ENCODE measurements at places on chromosomes 5 and 9.

DNA sequence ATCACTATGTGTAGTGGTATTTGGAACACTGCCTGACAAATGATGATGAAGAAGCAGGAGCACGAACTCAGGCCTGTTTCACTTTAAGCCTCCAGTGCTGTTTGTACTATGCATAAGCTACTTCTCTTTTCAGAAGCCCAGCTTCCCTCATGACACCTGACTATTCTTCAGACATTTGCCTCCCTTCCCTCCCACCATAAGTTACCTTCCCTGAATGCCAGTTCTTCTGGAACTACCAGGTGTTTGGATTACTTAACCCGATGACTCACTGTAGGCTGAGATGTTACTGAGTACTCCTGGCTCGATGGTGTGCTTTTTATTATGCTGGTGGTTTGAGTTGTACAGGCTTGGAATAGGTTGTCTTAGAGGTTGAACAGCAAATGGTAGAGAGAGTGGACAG, 180.0 kb downstream of the SPATA31D1 start:
- DNase-seq, result no peak

DNA sequence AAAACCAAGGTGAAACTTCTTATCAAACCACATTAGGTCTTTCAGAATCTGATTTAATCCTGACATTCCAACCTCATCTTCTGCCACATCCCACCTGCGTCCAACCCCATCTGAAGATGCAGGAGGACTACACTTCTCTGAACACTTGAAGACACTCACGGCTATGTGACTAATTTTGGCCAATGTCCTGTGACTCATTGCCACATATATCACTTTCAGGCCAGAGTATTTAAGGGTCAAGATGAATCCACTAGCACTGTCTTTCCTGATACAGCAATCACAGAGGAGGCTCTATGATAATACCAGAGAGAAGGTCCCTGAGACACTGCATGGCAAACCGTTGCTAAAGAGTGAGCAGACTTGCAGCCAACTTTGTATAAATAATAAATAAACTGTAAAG, 323.4 kb downstream of the NR2F1-AS1 start:
- no peak for DNase-seq

GRCh38 chr9:114989600-114990410, 59.4 kb upstream of the TNFSF8 start:
- DNase-seq, result peak; percentile 76

- DNase-seq, result no peak
Measured at GRCh38 chr5:172707285-172708182, 63.5 kb downstream of the DUSP1 start.

DNA sequence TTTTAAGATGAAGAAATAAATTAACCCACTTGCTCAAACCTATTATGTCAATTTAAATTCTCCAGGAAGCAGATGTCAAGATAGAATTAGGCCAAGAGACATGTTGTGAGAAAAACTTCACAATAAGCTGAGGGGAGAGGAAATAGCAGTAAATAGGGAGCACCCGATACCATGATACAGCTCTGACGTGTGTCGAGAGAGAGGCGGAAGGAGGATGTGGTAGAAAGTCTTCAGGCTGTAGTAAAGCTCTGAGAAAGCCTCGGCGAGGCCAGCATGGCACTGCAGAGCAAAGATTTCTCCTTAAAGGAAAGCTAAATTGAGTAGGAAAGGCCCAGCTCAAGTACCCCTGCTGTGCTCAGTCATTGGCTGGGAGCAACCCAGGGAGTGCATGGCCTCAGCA, 6.0 kb upstream of the PUM3 start:
- DNase-seq, result no peak

DNA sequence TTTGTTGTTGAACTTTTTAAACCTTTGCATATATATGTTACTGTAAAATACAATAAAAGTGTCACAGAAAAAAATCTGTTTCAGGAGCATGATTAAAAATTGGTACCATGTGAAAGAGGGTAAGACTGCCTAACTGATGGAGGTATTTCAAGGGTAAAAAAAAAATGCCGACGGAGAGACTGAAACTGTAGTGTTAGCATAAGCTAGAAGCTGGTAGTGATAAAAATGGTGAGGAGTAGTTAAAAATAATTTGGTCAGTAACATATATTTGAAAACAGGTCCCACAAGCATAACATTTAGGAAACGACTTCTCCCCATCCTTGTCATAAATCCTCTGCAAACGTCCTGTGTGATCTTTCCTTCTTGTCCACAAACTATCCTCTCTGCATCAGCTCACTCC, 64.7 kb downstream of the MEF2C start:
- DNase-seq, result no peak

DNA sequence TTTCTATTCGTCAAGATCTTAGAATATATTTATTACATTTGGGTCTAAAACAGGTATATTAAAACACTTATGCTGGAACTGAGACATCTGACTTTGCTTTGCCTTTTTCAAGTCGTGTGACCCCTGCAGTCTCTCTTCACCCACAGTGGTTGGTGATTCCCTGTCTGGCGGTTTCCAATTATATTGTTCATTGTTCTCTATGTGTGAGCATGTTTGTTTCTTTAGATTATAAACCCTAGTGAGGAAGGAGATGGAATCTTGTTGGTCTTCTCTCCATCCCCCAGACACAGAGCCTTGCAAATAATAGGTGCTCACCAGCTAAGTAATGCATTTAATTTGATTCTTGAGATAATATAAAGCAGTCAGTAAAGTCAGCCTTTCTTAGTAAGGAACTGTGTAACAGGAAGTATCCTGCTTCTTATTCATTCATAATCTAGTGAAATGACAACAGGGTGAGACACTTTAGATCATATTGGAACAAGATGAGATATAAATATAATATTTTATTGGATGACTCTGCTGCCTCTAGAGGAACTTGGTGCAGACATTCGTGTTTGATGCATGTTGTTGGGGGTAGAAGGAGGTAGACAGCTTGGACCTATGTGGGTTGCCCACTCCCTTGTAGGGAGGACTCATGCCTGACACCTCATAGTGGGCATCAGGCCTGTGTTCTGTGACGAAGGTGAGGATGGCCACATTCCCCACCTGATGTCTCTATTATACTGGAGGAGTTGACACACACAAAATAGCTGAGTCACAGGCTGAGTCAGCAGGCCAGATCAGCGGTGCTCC, 88.1 kb downstream of the FGF1 start:
- peak; percentile 45 for DNase-seq

- DNase-seq, result no peak
Measured at GRCh38 chr5:154309805-154310204, 119.3 kb downstream of the GALNT10 start.

- DNase-seq, result no peak
Measured at GRCh38 chr9:26682796-26683496, 209.7 kb downstream of the CAAP1 start.

DNA sequence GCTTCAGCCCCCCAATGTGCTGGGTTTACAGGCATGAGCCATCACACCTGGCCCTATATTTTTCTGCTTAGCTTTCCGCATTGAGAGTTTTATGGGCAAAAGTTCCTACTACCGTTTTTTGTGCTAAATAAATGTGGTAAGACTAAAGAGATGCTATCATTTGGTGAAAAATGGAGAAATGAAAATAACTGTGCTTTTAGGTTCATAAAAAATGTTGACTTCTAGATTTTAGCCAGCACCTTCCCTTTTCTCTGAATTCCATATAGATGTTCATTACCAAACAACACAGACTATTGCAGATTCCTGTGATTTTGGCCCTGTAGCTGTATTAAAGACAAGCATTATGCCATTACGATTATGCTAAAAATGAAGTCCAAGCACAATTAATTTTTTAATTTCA, 72.0 kb upstream of the CTSL start:
- DNase-seq, result no peak

- DNase-seq, result no peak
Measured at GRCh38 chr5:59390989-59391388, 502.5 kb downstream of the PDE4D start.

DNA sequence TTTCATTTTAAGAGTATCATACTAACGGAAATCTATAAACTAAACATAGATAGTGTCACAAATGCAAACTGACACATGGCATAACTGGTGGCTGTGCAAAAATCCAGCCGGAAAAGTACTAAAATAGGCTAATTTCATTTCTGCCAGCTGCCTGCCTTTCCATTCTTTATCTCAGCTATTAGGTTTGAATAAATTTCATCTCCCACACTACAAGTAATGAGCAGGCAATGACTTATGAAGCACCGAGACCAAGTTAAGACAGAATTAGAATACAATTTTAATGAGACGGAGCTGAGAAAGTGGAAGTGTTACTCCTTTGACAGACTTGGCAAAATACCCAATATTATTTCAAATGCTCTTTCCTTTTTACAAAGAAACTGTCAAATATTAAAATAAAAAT, 258.8 kb upstream of the ZNF608 start:
- no peak for DNase-seq

- DNase-seq, result no peak
Measured at GRCh38 chr5:172700365-172701290, 59.6 kb downstream of the NEURL1B start.

DNA sequence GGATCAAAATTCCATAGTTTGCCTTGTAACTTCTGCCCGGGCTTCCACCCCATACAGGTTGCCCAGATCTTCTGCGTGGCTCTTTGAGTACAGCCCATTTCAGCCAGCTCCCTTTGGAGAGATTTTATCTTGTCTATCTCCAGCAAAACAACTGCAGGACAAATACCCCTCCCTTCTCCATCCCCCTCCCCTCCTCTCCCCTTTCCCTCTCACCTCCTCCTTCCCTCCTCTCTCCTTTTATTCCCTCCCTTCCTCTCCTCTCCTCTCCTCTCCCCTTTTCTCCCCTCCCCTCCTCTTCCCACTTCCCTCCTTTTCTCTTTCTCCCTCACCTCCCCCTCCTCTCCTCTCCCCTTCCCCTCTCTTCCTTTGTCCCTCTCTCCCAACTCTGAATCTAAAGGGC, 58.2 kb downstream of the COL15A1 start:
- no peak for DNase-seq

- DNase-seq, result no peak
Measured at GRCh38 chr9:75239176-75239575, 150.9 kb downstream of the OSTF1 start.

- DNase-seq, result no peak
Measured at GRCh38 chr9:1366276-1366675, 316.1 kb downstream of the DMRT2 start.

DNA sequence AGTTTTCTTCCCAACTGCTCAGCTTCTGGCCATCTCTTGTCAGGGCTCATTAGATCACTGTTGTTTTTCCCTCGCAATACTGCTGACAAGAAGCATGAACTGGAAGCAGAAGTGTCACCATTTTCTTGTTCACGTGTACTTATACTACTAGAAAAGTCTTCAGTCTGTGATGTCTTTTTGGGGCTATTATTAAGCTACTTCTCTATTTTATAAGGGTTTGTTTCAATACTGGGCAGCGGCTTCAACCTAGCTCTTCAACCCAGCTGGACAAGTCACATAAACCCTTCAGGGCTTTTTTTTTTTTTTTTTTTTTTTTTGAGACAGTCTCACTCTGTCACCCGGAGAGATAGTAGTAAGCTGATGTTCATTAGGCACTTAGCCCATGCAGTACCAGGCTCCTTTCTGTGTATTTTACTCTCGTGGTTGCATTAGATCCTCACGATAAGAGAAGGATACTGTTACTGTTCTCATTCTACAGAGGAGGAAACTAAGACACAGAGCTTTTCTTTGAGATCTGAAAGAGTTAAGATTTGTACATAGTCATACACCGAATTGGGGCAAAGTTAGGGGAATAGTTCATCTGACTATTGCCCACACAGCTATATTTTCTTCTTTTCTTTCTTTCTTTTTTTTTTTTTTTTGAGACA, 20.5 kb downstream of the RAPGEF1 start:
- DNase-seq, result no peak

DNA sequence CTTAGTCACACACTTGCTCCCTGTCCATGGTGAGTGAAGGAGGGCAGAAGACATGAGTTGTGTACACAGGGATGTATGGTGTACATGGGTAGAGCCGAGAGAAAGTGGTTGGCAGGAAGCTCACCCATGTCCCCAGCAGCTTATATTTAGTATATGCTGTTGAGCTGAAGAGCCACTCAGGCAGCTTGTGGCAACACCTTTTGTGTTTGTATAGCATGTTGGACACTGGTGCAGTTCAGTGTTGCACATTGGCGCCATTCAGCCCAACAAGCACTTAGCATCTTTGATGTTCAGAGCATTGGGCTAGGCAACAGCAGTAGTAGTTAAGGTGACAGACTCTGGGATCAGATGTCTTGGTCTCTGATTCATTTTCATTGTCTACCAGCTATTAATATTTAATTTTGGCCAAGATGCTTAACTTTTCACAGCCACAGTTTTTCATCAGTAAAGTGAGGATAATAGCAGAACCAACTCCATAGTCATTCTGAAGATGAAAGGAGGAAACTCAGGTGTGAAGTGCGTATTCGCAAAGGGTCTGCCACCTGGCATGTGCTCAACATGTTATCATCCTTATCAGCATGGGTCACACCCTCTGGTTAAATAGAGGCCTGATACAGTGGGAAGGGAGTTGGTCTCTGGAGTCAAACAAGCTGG, 184.8 kb downstream of the NR3C1 start:
- no peak for DNase-seq

DNA sequence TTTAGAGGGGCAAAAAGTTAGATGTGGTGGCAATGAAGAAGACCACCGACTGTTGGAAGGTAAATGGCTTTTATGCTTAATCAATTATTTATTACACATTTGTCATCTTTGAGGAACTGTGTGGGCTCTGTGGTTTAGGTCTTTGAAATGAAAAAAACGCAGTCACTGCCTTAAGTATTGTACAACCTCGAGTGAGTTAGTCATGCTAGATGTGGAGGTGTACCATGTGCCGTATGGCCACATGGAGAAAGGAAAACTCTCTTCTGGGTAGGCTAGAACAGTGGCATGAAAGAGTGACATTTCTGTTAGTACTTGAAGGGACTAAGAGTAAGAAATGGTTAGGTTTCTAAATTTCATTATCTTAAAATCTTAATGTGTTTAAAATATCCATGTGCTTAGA, 166.1 kb downstream of the HACD4 start:
- DNase-seq, result no peak

- DNase-seq, result no peak
Measured at GRCh38 chr5:164672205-164672604, 1166.8 kb downstream of the MAT2B start.

DNA sequence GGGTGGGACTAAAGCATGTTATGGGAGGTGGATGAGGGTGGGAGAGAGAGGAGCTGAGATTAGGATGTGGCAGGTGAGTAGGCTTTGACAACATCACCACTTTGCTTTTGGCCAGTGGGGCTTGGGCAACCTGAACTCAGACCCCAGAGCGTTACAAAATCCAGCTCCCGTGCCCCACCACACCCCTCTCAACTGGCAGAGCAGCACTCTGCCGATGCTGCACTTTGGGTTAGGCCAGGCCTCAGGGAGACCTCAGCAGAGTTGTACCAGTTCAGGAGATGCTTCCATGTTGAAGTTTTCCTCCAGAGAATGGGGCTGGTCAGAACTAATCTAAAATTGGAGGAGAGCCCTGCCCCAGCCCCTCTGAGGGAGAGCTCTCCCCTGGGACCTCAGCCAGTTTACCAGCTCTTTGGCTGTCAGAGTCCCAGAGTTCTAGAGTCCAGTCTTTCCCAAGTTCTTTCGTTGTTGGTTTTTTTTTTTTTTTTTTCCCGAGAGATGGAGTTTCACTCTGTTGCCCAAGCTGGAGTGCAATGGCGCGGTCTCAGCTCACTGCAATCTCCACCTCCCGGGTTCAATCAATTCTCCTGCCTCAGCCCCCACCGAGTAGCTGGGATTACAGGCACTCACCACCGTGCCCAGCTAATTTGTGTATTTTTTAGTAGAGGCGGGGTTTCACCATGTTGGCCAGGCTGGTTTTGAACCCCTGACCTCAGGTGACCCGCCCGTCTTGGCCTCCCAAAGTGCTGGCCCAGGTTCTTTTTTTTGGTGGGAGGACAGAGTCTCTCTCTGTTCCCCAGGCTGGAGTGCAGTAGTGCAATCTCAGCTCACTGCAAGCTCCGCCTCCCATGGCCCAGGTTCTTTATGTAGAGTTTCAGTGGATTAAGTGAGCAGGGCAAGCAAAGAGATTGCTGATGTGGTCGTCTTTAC, 17.8 kb downstream of the NUDT2 start:
- no peak for DNase-seq

All from stimulated activated CD4-positive, alpha-beta T cell treated with anti-CD3 and anti-CD28 coated beads, Interleukin-4, amount 100 ng/mL, for 24 hours (primary cell).